ENCODE measurements at places on chromosomes 3 and 15.

- peaks cover 2% of the 10 kb centered on the region for H3K36me3 ChIP-seq
- H3K27me3 ChIP-seq, result no peaks in the 10 kb centered on the region
- H3K4me3 ChIP-seq, result no peak overlapping the region
Observed at GRCh38 chr15:58268746-58269267, 130.6 kb downstream of the AQP9 start.

DNA sequence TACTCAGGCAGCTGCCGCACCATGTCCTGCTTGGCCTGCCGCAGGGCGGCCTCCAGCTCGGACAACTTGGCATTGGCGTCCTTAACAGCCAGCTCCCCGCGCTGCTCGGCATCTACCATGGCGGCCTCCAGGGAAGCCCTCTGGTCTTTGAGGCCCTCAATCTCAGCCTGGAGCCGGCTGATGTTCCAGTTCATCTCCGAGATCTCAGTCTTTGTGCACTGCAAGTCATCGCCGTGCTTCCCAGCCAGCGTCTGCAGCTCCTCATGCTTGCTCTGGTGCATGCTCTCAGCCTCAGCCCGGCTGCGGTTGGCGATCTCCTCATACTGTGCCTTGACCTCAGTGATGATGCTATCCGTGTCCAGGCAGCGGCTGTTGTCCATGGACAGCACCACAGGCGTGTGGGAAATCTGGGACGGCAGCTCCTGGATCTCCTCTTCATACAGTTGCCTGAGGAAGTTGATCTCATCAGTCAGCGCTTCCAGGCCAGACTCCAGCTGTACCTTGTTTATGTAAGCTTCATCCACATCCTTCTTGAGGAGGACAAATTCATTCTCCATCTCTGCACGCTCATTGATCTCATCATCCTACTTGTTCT lies 15.5 kb upstream of the PSTPIP1 start:
- no peak overlapping the region for H3K4me3 ChIP-seq
- no peaks in the 10 kb centered on the region for H3K27me3 ChIP-seq
- no peaks in the 10 kb centered on the region for H3K36me3 ChIP-seq
- DNase-seq, result no peak
- H3K27ac ChIP-seq, result no peak overlapping the region

DNA sequence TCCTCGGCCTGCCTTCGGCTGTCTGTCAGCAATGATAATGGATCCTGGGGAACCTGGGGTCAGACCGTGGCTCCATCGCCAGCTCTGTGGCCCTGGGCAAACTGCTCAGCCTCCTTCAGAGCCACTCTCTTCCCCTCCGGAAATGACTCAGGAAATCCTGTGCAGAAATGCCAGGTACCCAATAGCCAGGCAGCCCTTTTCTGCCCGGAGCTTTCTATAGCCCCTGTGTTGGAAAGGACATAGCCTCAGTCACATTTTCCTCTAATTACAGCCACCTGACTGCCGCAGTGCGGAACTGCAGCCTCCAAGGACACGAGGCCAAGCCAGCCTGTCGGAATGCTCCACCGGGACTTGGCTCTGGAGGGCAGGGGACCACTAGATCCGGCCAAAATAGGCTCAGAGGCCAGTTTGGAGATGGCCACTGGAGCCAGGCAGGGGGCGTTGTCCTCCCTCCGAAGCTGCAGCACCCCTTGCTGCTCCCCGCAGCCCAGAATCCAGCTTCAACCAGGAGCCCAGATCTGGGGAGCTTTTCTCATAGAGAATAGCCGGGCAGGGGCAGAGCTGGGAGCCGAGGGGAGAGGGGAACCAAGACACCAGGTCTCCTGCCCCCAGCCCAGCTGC lies 11.6 kb upstream of the ZXDC start:
- H3K4me3 ChIP-seq, result no peak overlapping the region
- DNase-seq, result peak; percentile 20
- no peak overlapping the region for H3K27ac ChIP-seq
- H3K36me3 ChIP-seq, result no peaks in the 10 kb centered on the region
- H3K4me1 ChIP-seq, result peaks cover 12% of the 10 kb centered on the region

DNA sequence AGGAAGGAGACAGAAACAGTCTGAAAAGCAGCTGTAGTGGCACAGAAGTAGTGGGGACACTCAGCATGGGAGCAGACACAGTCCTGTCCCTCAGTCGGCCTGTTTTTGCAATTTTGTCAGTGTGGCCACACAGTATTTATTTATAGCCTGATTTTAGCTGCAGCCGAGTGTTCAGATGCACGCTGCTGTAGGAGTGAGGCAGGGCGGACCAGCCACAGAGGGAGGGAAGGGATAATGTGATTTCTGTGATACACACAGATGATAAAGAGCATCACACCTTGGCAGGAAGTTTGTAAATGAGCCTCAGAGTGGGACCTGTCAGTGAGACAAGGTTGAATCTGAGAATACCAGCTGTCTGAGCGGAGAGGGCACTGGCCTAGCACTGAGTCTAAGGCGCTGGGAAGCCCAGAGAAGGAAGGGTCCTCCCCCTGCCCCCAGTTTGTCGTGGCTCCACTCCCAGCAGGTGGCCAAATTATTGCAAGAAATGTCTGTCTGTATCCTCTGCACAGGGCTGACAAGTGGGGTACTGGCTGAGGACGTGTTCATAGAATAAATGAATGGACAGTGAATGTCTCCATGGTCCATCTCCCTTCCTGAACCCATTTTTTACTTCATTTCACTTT lies 3.8 kb downstream of the PSTPIP1 start:
- H3K36me3 ChIP-seq, result peaks cover 17% of the 10 kb centered on the region
- no peaks in the 10 kb centered on the region for H3K27me3 ChIP-seq
- peak; percentile 50 for DNase-seq
- peak overlapping the region; percentile 55 for H3K27ac ChIP-seq

DNA sequence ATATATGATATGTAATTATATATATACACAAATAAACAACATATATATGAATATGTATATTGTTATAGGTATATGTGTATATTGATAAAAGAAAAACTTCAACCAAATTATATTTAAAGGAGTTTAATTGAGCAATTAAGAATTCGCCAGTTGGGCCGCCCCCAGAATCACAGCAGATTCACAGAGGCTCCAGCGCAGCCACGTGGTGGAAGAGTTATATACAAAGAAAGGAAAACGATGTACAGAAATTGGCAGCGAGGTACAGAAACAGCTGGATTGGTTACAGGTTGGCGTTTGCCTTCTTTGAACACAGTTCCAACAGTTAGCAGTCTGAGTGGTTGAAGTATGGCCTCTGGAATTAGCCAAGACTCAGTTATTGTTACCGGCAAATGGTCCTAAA lies 137.3 kb upstream of the SLC24A5 start:
- H3K4me3 ChIP-seq, result no peak overlapping the region
- no peaks in the 10 kb centered on the region for H3K36me3 ChIP-seq
- no peaks in the 10 kb centered on the region for H3K4me1 ChIP-seq
- no peak overlapping the region for H3K27ac ChIP-seq

GRCh38 chr3:110126065-110126464 lies 788.7 kb upstream of the DPPA4 start:
- no peaks in the 10 kb centered on the region for H3K36me3 ChIP-seq
- no peaks in the 10 kb centered on the region for H3K27me3 ChIP-seq
- H3K4me3 ChIP-seq, result no peak overlapping the region
- no peak for DNase-seq

DNA sequence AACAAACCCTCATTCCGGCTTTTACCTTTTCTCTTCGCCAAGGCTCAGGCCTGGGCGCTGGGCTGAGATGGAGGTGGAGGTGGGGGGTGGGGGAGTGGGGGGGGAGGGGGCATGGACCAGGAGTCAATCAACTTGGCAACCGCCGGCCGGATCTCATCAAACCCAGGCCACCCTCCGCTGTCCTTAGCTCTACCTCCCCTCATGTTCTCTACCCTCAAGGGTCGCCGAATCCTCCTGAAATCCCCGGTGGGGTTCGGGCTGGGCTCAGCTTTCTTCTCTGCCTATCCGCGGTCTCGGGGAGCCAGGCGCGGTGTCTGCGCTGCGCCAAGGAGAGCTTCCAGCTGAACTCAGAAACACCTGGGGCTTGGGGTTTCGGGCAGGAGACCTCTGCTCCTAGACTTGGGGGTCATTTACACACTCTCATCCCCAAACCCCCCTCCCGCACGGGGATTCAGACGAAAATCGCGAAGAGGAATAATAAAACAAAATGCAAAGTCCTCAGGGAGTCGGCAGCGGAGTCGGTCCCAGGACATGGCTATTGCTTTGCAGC lies 2.5 kb downstream of the ONECUT1 start:
- no peak overlapping the region for H3K4me3 ChIP-seq
- H3K27ac ChIP-seq, result no peak overlapping the region
- peaks cover 81% of the 10 kb centered on the region for H3K27me3 ChIP-seq
- no peak for DNase-seq

- peaks cover 23% of the 10 kb centered on the region for H3K4me1 ChIP-seq
- no peak overlapping the region for H3K27ac ChIP-seq
- H3K4me3 ChIP-seq, result no peak overlapping the region
- no peaks in the 10 kb centered on the region for H3K27me3 ChIP-seq
Observed at GRCh38 chr3:20103731-20104130, 63.5 kb downstream of the KAT2B start.

- peaks cover 36% of the 10 kb centered on the region for H3K27me3 ChIP-seq
- peaks cover 2% of the 10 kb centered on the region for H3K36me3 ChIP-seq
- no peak for DNase-seq
- no peak overlapping the region for H3K27ac ChIP-seq
- H3K4me1 ChIP-seq, result peaks cover 8% of the 10 kb centered on the region
Observed at GRCh38 chr15:28105793-28106192, 6.7 kb upstream of the OCA2 start.

- peaks cover 23% of the 10 kb centered on the region for H3K4me1 ChIP-seq
- no peak overlapping the region for H3K4me3 ChIP-seq
- no peak overlapping the region for H3K27ac ChIP-seq
- H3K27me3 ChIP-seq, result peaks cover 12% of the 10 kb centered on the region
- no peaks in the 10 kb centered on the region for H3K36me3 ChIP-seq
Observed at GRCh38 chr3:125134952-125135351, 77.6 kb downstream of the SLC12A8 start.

DNA sequence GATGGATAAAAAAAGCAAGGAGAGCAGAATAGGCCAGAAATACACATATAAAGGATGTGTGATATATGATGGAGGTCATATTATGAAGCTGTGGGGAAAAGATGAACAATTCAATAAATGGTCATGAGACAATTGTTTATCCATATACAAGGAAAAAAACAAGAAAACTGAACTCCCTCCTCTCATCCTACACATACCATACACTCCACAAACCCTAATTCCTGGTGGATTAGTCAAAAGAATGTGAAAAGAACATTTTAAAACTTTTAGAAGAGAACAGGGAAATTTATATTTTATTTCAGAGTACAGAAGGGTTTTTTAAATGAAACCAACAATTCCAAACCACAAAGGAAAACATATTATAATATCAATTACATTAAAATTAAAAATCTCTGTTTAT lies 34.5 kb upstream of the NR2E3 start:
- H3K4me1 ChIP-seq, result no peaks in the 10 kb centered on the region
- no peak overlapping the region for H3K4me3 ChIP-seq
- H3K36me3 ChIP-seq, result no peaks in the 10 kb centered on the region
- no peak overlapping the region for H3K27ac ChIP-seq
- H3K27me3 ChIP-seq, result no peaks in the 10 kb centered on the region

- H3K27ac ChIP-seq, result no peak overlapping the region
- no peak overlapping the region for H3K4me3 ChIP-seq
- no peaks in the 10 kb centered on the region for H3K36me3 ChIP-seq
- H3K4me1 ChIP-seq, result no peaks in the 10 kb centered on the region
- no peak for DNase-seq
Observed at GRCh38 chr3:104825116-104825515, 541.6 kb upstream of the ALCAM start.

DNA sequence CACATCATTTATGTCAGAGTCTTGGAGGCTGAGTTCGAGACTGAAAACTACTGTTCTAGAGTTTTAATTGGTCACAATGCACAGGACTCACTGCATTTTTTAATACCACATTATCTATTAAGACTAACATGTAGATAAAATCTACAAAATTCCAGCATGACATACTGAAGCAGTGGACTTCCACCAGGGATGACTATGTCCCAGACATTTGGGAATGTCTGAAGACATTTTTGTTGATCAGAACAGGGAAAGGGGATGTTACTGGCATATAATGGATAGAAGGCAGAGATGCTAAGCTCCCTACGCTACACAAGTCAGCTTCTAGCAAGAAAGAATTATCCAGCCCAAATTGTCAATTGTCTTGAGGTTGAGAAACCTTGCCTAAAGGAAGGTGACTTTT lies 419.0 kb upstream of the TGFBR2 start:
- no peaks in the 10 kb centered on the region for H3K27me3 ChIP-seq
- no peak for DNase-seq

DNA sequence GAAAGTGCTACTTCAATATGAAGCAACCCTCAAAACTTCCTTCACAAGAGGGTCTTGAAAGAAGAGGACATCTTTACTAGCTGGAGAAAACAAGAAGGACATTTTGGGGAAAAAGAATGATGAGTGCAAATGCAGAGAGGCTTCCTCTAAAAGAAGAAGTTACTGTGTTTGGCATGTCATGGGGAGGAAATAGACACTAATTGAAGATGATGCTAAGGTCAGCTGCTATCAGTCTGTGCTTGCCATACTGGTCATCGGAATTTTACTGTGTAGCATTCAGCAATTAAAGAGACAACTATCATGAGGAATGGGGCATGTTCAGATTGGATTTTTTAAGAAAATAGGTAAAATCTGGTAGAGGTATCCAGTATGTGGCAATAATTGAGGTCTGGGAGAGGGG lies 60.0 kb downstream of the THRB start:
- H3K27ac ChIP-seq, result no peak overlapping the region
- no peaks in the 10 kb centered on the region for H3K36me3 ChIP-seq
- no peak overlapping the region for H3K4me3 ChIP-seq
- H3K27me3 ChIP-seq, result no peaks in the 10 kb centered on the region

DNA sequence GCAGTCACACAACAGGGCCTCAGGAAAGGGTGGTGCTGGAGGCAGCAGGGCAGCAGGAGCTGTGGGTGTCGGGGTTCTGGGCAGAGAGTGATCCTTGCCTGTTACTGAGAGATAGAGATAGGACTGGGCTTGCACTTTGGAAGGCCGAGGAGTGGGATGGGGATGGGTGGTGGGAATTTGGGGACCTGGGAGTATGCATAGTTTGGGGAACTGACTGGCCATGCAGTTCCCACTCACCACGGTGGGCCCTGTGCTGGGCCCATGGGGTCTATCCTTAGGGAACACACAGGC lies 192.5 kb upstream of the LINGO1 start:
- H3K36me3 ChIP-seq, result no peaks in the 10 kb centered on the region
- H3K4me1 ChIP-seq, result no peaks in the 10 kb centered on the region
- H3K27ac ChIP-seq, result no peak overlapping the region
- no peak overlapping the region for H3K4me3 ChIP-seq
- DNase-seq, result no peak
